ENCODE measurements at places on chromosomes 2 and 18. TPM values are rescaled to one million over a fixed set of nuclear protein-coding genes. Genes with fewer than 3 reads are reported as not detected.

GRCh38 chr18:48566589-48566988 lies 27.8 kb downstream of the CTIF start:
- H3K4me3 ChIP-seq: no peak overlapping the region
- no peak overlapping the region for H3K27ac ChIP-seq
- no peaks in the 10 kb centered on the region for H3K36me3 ChIP-seq
- H3K27me3 ChIP-seq: no peaks in the 10 kb centered on the region
- no peak for DNase-seq
- H3K4me1 ChIP-seq: peaks cover 17% of the 10 kb centered on the region

DNA sequence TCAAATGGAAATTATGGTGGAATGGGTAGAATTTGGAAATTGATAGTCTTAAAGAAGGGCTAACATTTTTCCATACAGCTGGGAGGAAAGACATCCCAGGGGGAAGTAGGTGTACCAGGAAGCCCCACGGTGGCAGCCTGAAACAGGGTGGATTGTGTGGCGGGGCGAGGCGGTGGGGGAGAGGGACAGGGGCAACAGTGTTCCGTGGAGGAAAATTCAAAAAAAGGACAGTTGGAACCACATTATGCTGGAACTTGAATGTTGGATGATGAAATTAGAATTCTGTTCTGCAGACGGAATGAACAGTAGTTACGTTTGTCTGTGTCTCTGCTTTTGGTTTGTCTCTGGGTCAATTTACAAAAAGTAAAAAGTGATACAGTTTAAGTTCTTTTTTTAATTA lies 10.6 kb upstream of the CIB4 start:
- no peak overlapping the region for H3K4me3 ChIP-seq
- peaks cover 28% of the 10 kb centered on the region for H3K27me3 ChIP-seq
- no peaks in the 10 kb centered on the region for H3K36me3 ChIP-seq
- no peak for DNase-seq
- no peak overlapping the region for H3K27ac ChIP-seq

TTC21B gene
- 11.4 TPM for total RNA-seq

GRCh38 chr2:24850944-24851343 lies 57.7 kb downstream of the CENPO start:
- no peak overlapping the region for H3K27ac ChIP-seq
- H3K27me3 ChIP-seq: no peaks in the 10 kb centered on the region
- H3K36me3 ChIP-seq: no peaks in the 10 kb centered on the region
- H3K4me1 ChIP-seq: peaks cover 6% of the 10 kb centered on the region
- DNase-seq: no peak

DNA sequence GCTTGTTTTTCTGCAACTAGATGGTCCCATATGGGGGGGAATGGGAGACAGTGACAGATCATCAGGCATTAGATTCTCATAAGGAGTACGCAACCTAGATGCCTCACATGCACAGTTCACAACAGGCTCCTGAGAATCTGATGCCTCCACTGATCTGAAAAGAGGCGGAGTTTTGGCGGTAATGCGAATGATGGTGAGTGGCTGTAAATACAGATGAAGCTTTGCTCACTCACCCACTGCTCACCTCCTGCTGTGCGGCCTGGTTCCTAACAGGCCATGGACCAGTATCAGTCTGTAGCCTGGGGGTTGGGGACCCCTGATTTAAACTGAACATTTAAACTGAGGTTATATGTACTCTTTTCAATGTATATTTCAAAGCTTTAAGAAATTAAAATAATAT lies 40.7 kb downstream of the SOS1 start:
- H3K27me3 ChIP-seq: no peaks in the 10 kb centered on the region
- DNase-seq: no peak
- no peak overlapping the region for H3K27ac ChIP-seq
- no peaks in the 10 kb centered on the region for H3K36me3 ChIP-seq

DNA sequence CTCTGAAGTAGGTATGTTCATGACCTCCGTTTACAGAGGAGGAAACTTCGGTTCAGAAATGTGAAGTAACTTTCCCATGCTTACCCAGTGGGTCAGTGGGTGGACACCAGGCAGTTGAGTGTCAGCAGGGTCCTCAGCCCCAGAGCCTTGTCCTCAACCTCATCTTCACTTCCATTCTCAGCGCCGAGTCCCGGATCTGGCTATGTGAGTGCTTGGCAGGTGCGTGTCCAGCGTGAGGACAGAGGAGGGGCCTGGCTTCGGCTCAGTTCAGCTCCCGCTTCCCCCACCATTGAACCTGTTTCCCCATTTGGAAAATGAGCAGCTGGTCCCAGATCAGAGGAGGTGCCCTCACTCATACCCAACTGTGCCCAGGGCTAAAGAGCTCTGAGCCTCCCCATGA lies 267.6 kb downstream of the ATAD2B start:
- no peak overlapping the region for H3K27ac ChIP-seq
- H3K36me3 ChIP-seq: no peaks in the 10 kb centered on the region
- H3K4me1 ChIP-seq: no peaks in the 10 kb centered on the region
- H3K27me3 ChIP-seq: peaks cover 17% of the 10 kb centered on the region
- H3K4me3 ChIP-seq: no peak overlapping the region

GRCh38 chr2:178152977-178153376 lies 40.7 kb downstream of the RBM45 start:
- no peaks in the 10 kb centered on the region for H3K4me1 ChIP-seq
- no peak for DNase-seq

DNA sequence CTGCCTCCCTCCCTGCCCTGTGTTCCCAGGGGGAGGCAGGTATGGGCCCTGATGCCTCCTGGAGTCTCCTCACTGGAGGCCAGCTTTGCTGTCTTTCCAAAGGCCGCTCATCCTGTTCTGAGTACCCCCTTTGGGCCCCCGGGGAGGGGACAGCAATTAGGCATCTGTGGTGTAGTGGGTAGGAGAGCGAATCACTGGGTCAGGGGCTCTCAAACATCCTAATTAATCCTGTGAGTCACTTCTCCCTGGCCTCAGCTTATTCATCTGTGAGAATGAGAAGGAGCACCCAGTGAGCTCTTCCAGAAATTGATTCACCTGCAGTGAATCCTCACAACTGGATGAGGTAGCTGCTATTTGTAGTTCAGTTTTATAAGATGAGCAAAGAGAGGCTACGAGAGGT lies 16.4 kb downstream of the TET3 start:
- H3K36me3 ChIP-seq: no peaks in the 10 kb centered on the region
- no peaks in the 10 kb centered on the region for H3K27me3 ChIP-seq
- DNase-seq: no peak
- H3K27ac ChIP-seq: no peak overlapping the region
- H3K4me3 ChIP-seq: no peak overlapping the region

- no peak overlapping the region for H3K4me3 ChIP-seq
- DNase-seq: no peak
- H3K27ac ChIP-seq: no peak overlapping the region
- no peaks in the 10 kb centered on the region for H3K36me3 ChIP-seq
Observed at GRCh38 chr2:3703757-3704355, 481 bp downstream of the DCDC2C start.

GRCh38 chr2:179237209-179237946 lies 27.3 kb downstream of the SESTD1 start:
- H3K27me3 ChIP-seq: no peaks in the 10 kb centered on the region
- H3K4me3 ChIP-seq: no peak overlapping the region
- no peaks in the 10 kb centered on the region for H3K36me3 ChIP-seq
- no peak overlapping the region for H3K27ac ChIP-seq

GRCh38 chr2:7045601-7046590 lies 128.7 kb downstream of the RNF144A start:
- no peak overlapping the region for H3K4me3 ChIP-seq
- H3K27me3 ChIP-seq: no peaks in the 10 kb centered on the region
- DNase-seq: no peak
- no peaks in the 10 kb centered on the region for H3K4me1 ChIP-seq
- no peak overlapping the region for H3K27ac ChIP-seq
- H3K36me3 ChIP-seq: no peaks in the 10 kb centered on the region

- H3K4me3 ChIP-seq: no peak overlapping the region
- H3K36me3 ChIP-seq: no peaks in the 10 kb centered on the region
- H3K27ac ChIP-seq: no peak overlapping the region
Observed at GRCh38 chr2:85234868-85235267, 92.9 kb downstream of the TGOLN2 start.

ABCB11 gene
- total RNA-seq: 0.02 TPM
